Naive thymus-derived CD4-positive, alpha-beta T cell (primary cell): ENCODE measurements at places on chromosomes 13 and 19.

DNA sequence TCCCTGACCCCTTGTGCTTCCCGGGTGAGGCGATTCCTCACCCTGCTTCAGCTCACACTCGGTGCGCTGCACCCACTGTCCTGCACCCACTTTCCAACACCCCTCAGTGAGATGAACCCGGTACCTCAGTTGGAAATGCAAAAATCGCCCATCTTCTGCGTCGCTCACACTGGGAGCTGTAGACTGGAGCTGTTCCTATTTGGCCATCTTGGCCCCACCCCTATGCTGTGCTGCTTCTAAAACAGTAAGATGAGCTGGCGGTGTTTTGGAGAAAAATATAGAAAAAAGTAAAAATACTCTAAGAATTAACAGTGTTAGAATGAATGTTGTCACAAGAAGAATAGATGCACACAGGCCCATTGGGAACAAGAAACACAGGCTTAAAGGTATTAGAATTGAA, 92.5 kb downstream of the ITGBL1 start:
- no peak for DNase-seq

DNA sequence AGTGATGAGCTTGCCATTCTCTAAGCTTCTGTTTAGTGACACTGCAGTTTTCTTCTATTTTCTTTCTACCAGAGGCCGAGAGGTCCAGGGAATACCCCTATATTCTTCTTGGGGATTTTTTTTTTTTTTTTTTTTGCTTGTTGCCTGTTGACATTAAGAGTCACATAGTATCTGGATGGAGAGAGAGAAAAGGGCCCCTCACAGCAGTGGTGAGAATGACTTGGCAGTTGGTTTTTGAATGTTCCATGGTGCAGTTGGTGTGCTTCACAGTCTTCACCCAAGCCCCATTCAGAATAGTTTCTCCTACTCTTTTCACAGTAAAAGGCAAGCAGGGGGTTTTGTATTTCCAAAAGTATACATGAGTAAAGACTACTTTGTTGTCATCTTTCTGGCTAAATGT, 577.9 kb downstream of the LMO7 start:
- DNase-seq = no peak

DNA sequence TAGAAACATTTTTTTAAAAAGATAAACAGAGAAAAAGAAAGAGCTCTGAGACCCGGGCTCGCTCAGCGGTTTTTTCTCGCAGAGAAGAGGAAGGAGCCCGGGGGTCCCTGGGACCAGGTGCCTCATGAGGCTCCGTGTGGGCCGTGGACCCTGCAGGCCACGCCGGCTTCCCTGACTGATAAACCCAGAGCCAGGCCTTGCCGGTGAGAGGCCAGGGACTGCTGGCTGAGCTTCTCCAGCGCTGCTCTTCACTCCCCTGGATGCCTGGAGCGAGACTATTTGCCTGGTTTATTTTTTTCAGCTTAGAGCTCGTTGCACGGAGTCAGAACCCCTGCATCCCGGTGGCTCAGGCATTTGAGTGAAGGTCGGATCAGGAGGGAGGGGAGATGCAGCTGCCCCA, 53.4 kb upstream of the F7 start:
- no peak for DNase-seq

- peak; percentile 59 for DNase-seq
Measured at GRCh38 chr19:49555600-49556411, 24.6 kb downstream of the NOSIP start.

GRCh38 chr13:26896986-26897668, 136.5 kb upstream of the GPR12 start:
- DNase-seq = no peak

DNA sequence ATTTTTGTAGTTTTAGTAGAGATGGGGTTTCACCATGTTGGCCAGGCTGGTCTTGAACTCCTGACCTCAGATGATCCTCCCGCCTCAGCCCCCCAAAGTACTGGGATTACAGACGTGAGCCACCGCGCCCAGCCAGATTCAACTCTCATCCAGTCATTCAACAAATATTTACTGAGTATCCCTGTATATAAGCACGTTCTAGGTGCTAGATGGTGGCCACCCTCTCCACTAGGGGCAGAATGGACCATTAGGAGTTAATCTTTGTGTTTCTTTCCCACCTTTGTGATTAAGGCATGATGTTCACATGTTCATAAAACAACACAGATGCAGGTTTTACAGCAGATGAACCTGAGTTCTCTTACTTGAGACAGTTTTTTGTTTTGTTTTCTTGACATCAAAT, 7.3 kb downstream of the SHKBP1 start:
- DNase-seq = no peak

GRCh38 chr19:33299051-33299688, 3.2 kb downstream of the CEBPA start:
- DNase-seq = no peak

- DNase-seq = no peak
Measured at GRCh38 chr13:46146898-46147297, 35.1 kb downstream of the LCP1 start.

DNA sequence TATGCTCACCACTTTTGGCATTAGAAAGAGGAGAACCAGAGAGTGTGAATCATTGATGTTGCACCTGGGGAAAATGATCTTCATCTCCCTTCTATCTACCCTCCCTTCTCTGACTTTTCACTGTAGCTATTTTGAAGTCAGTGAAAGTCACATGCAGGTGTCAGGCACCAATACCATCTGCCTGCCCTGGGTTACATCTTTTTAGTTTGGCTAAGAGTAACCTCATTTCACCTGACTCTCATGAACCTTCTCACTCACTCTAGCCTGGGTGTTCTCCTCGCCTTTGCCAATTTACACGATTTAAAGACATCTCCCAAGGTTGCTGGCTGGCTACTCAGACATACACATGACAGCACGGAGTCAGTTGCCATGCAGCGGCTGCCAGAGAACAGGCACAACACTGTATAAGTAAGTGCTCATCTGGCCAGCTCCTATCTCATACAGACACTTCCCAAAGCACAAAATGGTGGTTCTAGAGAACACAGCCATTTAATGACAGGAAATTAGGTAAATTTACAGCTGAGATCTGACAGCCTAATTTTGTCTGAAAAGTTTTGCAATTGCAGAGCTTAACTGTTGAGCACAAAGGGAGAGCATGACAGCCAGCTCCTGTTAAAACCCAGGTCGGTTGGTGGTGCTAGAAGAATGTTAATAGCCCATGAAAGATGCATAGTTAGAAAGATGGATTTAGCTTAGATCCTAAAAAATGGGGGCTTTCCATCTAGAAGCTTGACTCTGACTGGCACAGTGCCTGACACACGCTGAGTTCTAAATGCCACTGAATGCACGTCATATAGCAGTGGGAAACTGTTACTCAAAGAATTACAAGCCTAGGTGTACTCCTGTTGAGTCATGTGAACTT, 32.5 kb downstream of the LCP1 start:
- no peak for DNase-seq

DNA sequence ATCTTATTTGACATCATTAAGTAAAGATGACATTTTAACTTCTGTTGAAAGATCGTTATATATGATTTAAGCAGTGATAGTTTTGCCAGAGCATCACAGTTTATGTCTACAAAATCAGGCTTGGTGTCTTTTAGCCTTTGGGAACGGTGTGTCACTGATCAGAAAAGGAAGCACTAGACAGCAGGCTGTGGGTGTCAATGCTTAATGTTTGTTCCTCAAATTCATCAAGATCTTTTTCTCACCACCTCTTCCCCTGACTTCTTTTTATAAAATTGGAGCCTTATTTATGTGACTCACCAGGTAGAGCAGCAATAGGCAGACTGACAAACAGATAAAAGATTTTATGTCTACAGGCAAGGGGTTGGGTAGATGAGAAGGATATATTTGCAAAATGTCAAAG, 1558.5 kb downstream of the EFNB2 start:
- no peak for DNase-seq

- DNase-seq = no peak
Measured at GRCh38 chr13:110137680-110138009, 169.3 kb downstream of the COL4A1 start.

GRCh38 chr13:84380866-84381265, 498.6 kb upstream of the SLITRK1 start:
- no peak for DNase-seq

DNA sequence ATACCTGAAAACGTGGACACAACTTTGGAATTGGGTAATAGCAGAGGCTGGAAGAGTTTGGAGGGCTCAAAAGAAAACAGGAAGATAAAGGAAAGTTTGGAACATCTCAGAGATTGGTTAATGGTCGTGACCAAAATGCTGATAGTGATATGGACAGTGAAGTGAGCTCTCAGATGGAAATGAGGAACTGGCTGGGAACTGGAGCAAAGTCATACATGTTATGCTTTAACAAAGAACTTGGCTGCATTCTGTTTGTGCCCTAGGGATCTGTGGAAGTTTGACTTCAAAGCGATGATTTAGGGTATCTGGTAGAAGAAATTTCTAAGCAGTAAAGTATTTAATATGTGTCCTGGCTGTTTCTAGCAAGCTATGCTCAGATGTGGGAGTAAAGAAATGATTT, 136.2 kb downstream of the DNAJC3 start:
- no peak for DNase-seq

DNA sequence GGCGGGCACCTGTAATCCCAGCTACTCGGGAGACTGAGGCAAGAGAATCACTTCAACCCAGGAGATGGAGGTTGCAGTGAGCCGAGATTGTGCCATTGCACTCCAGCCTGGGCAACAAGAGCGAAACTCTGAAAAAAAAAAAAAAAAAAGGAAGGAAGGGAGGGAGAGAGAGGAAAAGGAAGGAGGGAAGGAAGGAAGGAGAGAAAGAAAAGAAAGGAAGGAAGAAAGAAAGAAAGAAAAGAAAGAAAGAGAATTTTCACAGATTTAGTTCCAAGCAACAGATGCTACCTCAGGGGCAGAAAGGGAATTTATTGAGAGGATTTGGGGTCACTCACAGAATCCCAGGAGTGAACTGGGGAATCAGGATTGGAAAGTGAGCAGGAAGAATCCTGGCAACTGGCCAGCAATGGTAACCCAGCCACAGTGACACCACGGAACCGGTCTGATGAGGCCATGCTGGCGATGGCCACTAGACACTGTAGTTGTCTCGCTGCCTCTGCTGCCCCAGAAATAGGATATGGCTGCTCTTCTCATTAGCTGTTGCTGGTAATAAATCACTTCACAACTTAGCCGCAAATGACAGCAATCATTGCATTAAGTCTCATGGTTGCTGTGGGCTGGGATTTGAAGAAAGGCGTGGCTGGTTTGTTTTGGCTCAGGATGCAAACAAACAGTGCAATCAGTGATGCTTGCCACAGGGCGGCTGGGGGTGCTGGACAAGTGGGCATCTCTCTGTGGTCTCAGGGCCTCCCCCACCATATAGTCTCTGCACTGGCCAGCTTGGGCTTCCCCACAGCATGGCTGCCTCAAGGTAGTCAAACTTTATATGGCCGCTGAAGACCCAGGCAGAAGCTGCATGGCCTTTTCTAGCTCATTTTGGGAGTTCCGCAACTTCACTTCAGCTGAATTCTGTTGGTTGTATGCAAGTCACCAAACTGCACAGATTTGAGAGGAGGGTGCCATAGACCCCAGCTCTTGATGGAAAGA, 5.2 kb upstream of the BCAM start:
- DNase-seq = no peak

DNA sequence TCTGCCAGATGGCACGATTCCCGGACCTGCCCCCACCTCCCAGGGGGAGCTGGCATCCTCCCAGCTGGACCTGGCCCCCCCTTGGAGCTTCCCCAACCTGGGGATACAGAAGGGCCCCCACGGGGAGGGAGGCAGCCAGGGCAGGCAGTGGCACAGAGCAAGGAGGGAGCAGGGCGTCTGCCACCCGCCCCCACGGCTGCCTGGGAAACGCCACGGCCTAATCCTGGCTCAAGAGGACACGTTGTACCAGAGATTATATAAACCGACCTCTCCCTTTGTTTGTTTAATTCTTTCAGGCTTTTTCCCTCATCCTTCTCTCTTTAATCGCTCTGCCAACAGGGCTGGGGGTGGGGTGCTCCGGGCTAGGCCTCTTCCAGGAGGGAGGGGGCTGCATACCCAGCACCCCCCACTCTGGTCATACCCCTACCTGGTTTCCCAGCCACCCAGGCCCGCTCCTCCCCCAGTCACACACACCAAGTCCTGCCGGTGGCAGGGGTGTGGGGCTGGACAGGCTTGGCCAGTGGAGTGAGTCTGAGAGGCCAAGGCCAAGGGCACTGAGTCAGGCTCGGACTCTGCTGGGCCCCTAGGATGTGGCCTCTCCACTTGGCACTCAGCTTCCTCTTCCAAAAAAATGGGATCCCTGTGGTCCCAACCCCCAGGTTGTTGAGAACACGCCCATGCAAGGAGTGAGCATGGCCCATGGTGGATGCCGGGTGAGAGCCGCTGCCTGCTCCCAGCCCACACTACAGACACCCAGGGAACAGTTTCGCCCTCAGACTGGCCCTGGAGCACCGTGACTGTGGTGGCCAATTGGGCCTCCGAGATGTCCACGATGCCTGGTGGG, 29.5 kb upstream of the NFIC start:
- DNase-seq = no peak

DNA sequence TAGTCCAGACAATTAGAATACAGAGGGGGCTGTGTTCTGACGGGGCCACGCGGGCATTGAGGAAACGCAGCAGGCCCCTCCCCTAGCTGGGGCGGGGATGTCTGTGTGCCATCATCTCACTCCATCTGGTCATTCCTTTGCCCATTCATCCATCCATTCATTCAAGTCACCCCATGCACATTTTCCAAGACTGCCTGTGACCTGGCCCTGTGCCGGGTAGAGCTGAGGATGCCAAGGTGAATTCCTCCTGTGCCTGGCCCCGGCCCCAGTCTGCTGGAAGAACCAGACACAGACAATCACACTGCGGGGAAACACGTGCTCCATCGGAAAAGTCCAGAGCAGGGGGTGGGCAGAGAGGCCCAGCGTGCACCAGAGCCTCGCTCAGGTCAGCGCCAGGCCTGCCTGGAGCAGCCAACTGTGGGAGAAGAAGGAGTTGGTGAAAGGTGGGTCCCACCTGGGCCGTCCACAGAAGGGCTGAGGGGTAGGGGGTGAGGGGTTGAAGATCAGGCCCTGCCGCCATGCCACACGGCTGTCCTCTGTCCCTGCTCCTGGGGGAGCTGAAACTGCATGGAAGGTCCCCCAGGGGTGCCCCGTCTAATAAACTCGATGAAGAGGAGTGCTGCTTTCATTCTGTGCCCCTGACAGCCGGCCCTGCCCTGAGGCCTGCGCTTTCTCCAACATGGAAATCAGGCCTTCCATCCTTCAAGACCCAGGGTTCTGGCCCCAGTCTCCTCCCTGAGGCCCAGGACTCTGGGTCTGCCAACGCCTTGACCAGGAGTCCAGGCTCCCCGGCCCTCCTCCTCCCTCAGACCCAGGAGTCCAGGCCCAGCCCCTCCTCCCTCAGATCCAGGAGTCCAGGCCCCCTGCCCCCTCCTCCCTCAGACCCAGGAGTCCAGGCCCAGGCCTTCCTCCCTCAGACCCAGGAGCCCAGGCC, 1.6 kb upstream of the CACNG6 start:
- DNase-seq = no peak
